BE2C (cell line): ENCODE measurements at places on chromosomes 16 and 17.

- DNase-seq = no peak
Measured at GRCh38 chr17:50475362-50475761, 3.3 kb upstream of the RSAD1 start.

DNA sequence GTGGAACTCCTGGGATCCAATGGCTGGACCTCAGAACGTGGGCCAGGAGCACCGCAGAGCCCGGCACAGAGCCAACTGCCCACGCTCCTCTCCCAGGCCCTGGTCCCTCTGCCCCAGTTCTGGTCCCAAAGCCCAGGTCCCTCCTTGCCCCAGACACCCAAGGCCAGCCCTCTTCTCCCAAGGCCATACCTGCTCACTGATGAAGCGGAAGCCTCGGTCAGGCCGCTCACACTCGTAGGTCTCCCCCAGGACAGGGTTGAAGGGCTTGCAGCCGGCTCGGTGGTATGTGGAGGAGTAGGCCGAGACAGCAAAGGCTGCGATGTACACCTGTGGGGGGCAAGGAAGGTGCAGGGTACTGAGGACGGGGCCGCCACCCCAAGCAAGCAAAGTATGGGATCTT, 8.5 kb downstream of the OSBPL7 start:
- no peak for DNase-seq

DNA sequence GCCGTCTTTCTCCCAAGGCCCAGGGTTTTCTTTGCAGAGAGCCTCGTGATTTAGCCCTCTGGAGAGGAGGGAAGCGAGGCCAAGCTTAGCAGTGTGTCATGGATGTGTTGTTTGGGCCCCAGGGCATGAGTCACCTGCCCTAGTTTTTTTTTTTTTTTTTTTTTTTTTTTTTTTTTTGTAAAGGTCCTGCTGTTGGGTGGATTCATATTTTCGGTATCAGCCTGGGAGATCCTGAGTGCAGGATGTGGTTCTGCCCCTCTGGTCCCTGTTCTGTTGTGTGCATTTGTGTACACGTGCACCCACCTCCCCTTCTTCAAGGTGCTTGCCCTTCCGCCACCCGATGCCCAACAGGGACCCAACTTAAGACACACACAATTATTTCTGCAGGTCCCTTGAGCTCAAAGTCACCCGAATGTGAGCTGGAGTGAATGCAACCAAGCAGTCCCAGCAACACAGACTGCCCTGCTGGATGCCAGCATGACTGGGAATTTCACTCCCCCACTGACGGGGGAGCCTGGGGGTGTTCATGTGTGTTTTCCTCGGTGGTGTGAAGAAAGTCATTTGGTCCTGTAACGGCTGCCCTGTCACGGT, 265.8 kb upstream of the TNRC6C start:
- no peak for DNase-seq

GRCh38 chr16:3536271-3536731, 35.5 kb downstream of the CLUAP1 start:
- DNase-seq = no peak
